Aorta (tissue), 5 donors: ENCODE measurements at places on chromosomes 4 and X. TPM values are rescaled to one million over a fixed set of nuclear protein-coding genes. Genes with fewer than 3 reads are reported as not detected.

Gene THOC2
- total RNA-seq, result 90.7 TPM

Gene ADH1B
- 753 TPM for total RNA-seq

Gene RIBC1
- total RNA-seq, result 0.48 TPM

Gene NDNF
- 3.5 TPM for total RNA-seq

Gene LRIT3
- total RNA-seq, result 0.26 TPM

Gene ETDA
- not detected for total RNA-seq

Gene TMPRSS11D
- total RNA-seq, result not detected

Gene RTL3
- total RNA-seq, result 0.87 TPM

Gene ATOH1
- not detected for total RNA-seq

Gene BEND2
- not detected for total RNA-seq

Gene GLRA2
- total RNA-seq, result not detected

Gene USP26
- total RNA-seq, result not detected

Gene POU4F2
- not detected for total RNA-seq

Gene HPGDS
- 3.2 TPM for total RNA-seq

Gene MAGEE2
- 0.69 TPM for total RNA-seq

Gene HERC5
- total RNA-seq, result 9.8 TPM

Gene ZMAT1
- 9.0 TPM for total RNA-seq

Gene CCNB3
- total RNA-seq, result 0.32 TPM

Gene JCHAIN
- 8.0 TPM for total RNA-seq

Gene SASH3
- 16.1 TPM for total RNA-seq

Gene SYN1
- total RNA-seq, result 1.5 TPM

Gene MAGEB17
- not detected for total RNA-seq

Gene NALF2
- total RNA-seq, result 0.26 TPM

Gene MUC7
- not detected for total RNA-seq

Gene GNRHR
- total RNA-seq, result not detected

Gene GPR119
- total RNA-seq, result not detected

Gene STPG2
- total RNA-seq, result 0.65 TPM

Gene VGLL1
- total RNA-seq, result not detected

Gene TLR3
- total RNA-seq, result 6.2 TPM

Gene SMARCA1
- total RNA-seq, result 51.1 TPM

Gene ZAR1
- not detected for total RNA-seq

Gene TCEAL8
- 50.1 TPM for total RNA-seq

Gene PDE5A
- total RNA-seq, result 196 TPM

Gene ASB5
- total RNA-seq, result not detected

Gene NRK
- 6.5 TPM for total RNA-seq

Gene REPS2
- total RNA-seq, result 7.9 TPM

Gene MAGEA1
- total RNA-seq, result not detected

Gene TMEM35A
- 3.2 TPM for total RNA-seq

Gene SLC7A11
- total RNA-seq, result 1.5 TPM

Gene OTC
- 1.4 TPM for total RNA-seq

Gene ADGRL3
- 26.7 TPM for total RNA-seq

Gene TENM3
- 1.1 TPM for total RNA-seq

Gene PASD1
- total RNA-seq, result not detected

Gene F11
- total RNA-seq, result 0.48 TPM

Gene GUCY1B1
- total RNA-seq, result 26.4 TPM
